ENCODE measurements at places on chromosomes 11 and 22.

- no peak for DNase-seq
These were observed 212.5 kb downstream of the CTTN start for GRCh38 chr11:70610566-70611565.

GRCh38 chr11:66365166-66365565, 6.4 kb downstream of the SLC29A2 start:
- no peak for DNase-seq

DNA sequence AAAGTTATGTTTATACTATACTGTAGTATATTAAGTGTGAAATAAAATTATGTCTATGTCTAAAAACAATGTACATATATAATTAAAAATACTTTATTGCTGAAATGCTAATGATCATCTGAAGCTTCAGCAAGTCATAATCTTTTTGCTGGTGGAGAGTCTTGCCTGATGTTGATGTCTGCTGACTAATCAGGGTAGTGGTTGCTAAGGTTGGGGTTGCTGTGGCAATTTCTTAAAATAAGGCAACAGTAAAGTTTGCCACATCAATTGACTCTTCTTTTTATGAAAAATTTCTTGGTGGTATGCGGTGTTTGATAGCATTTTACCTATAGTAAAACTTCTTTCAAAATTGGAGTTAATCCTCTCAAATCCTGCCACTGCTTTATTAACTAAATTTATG, 21.4 kb downstream of the INSC start:
- DNase-seq = no peak

GRCh38 chr22:45584121-45584570, 81.5 kb downstream of the FBLN1 start:
- no peak for DNase-seq

GRCh38 chr11:64362339-64362738, 3.4 kb downstream of the RPS6KA4 start:
- DNase-seq = no peak
